ENCODE measurements at places on chromosomes 11 and 22.

DNA sequence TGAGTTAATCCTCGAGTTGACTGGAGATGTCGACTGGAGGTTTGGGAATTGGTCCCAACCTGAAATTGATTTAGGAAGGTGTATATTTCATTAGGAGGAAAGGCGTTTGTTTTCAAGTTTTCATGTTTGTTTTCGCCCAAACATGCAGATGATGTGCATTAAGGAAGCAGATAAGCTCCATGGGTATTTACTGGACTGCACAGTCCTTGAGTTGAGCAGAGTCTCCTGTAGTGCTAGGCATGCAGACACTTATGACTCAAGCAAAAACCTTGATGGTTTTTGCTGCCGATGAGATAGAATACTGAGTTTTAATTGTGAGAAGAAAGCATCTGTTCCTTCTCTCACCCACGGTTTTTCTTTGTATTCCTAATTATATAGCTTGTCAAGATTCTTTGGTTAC lies 27.9 kb downstream of the CABIN1 start:
- DNase-seq, result no peak

- DNase-seq, result no peak
Observed at GRCh38 chr11:113574171-113574570, 99.0 kb upstream of the DRD2 start.

- no peak for DNase-seq
Observed at GRCh38 chr11:59025097-59025496, 61.0 kb upstream of the GLYATL1B start.

DNA sequence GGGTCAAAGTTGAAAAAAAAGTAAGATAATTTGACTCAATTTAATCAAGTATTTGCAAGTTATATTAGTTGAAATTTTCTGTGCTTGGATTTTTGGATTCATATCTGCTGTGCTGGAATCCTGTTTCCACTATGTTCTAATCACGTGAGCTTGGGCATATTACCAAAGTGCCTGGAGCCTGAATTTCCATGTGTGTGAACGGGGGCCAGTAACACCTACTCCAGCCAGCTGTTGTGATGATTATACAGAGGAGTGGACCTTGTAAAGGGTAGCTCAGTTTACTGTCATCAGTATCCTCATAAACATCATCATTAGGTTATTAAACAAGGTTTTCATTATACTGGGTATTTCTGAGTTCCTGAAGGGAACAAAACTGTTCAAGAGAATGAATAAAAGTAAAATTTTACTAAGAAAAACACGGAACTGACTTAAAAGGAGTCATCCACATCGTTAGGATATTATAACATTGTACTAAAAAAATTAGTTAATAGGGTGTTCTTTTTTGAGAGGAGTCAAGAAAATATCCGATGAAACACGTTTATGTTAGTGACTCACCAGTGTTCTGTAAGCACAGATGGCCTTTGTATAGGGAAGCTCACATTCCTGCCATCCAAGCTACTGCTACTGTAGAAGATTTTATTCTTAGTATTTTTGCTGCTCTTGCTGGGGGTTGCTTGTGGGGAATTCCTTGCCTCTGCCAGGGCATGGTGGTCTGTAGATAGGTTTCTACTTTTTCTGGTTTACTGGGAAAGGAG lies 144.1 kb downstream of the ARHGAP42 start:
- DNase-seq, result no peak

DNA sequence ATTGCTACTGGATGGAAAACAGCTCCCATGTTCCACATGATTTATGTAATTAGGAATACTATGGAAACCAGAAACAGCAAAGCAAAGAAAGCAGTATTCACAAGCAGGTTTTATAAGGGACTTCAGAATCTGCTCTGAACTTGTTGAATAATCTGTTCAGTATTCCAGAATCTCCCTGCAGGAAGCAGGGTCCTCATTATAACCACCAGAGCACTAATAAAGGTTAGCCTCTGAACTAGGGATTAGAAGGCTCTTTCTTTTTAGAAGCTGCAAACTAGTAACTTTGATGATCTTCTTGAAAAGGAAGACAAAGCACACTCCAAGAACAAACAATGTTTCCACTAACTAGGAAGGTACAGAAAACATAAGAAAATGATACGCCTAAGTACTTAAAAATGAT lies 125.8 kb downstream of the DCDC1 start:
- no peak for DNase-seq

DNA sequence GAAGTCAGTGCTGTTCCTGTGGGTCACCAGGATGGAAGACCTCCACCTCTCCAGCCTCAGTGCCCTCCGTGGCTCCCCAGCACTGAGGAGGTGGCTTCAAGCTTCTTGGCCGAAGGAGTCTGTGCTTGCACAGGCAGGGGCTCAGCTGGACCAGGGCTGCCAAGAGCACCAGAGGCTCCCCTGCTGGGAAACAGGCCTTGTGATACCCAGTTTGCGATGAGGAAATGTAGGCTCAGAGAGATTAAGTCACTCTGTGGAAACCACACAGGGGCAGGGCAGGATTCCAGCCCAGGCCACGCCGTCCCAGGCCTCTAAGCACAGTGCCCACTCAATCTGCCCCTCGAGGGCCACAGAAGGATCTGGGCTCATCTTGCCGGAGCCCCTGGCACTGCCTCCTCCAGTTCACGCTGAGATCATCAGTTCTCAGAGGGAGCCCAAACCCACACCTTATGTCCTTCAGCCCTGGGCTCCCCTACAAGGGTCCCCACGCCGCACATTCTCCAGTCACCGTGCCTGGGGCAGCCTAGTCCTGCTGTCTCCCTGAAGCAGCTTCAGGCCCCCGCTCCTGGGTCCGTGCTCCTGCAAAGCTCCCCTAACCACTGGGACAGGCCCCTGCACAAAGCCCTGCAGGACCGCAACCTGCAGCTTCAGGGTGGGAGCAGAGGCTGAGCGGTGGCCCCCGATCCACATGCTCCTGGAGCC lies 21.6 kb downstream of the ANO1 start:
- no peak for DNase-seq
